ENCODE measurements at places on chromosomes 5 and 9.

DNA sequence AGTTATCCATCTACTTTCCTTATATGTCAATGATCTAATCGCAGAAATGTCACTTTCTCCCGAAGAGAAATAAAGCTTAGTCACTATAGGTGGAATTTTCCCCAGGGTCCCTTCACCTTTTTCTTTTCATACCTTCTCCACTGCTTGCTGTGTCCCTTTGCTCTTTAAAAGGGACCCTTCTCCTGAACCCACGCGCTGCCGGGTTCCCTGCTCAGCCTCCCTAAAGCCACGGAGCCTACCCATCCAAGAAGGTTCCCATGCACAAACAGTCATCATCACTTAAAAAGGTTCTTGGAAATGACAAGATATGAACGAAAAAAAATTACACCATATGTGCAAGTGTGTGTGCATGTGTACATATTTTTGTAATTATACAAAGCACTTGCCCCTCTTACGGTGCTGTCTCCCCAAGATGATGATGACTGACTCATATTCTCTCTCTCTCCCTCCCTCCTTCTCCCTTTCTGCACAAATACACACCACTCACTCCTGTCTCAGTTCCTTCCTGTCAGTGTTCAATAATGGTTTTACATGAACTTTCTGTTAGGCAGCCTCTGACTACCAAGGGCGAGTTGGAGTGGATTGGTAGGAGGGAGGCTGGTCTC is 1.5 kb upstream of the PTPRD start:
- DNase-seq = no peak

- no peak for DNase-seq
Observed at GRCh38 chr5:63263411-63263810, 684.8 kb downstream of the LRRC70 start.

GRCh38 chr9:91840469-91840868 is 109.6 kb downstream of the ROR2 start:
- no peak for DNase-seq

GRCh38 chr9:135253305-135254004 is 166.0 kb downstream of the OLFM1 start:
- no peak for DNase-seq

- no peak for DNase-seq
Observed at GRCh38 chr5:38465061-38465460, 91.4 kb downstream of the LIFR start.

Measured in stimulated activated CD4-positive, alpha-beta T cell treated with anti-CD3 and anti-CD28 coated beads, Interleukin-4, amount 100 ng/mL, for 48 hours (primary cell).